ENCODE measurements at places on chromosomes 7 and 10.

DNA sequence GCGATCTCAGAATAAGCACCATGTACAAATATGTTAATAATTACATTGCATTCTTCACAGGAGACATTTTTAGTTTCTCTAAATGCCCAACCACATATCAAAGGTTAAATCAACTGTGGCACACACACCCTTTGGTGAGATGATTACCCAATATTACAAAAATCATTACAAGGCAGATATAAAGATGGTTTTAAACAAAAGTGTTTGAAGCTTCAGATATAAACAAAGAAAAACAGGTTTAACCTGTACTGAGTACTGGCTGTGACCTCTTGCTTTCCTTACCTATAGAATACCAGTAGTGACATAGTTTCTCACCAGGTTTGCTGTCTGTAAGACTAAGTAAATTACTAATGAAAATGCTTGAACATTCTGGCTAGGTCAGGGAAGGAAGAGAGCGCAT, 360.0 kb upstream of the IGFBP3 start:
- no peak for ATAC-seq

DNA sequence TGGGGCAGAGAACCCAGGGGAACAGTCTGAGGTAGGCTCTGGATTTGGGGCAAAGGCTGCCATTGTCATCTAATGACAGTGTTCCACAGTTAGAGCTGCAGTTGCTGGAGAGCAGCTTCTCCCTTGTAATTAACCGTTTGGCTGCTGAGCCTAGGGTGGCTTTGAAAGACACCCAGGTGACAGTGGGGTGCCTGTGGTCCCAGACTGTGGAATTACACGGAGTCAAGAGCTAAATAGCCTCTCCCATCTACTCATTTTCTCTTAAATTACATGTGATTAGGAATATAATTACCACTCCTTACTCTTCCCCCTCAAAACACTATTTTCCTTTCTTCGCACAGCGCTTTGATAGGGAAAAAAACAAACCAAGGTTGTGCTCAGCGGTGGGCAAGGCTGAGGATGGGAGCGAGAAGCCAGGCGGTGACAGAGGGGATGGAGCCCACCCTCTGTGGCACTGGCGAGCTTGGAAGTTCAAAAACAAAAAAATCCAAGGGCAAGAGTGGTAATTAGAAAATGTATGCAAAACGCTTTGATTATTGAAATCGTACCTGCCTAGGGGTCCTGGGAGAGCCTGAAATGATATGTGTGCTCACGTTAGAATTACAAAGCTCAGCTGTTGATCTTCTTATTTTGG, 44.1 kb downstream of the BAMBI start:
- ATAC-seq: no peak

DNA sequence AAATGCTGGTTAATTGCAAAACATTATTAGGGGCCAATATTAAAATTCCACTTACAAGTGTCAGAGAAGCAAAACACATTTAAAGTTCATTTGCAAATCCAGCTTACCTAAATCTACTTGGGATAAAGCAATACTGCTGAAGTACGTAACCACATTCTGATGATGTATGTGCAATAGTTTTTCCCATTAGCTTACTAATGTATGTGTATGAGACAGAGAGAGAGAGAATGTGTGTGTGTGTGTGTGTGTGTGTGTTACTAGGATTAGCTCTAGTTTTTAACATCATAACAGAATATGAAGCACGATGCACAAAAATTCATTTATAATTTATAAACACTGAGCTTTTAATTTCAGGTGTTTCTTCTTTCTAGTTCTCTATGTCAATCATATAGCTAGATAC, 1074.2 kb upstream of the C7orf33 start:
- no peak for ATAC-seq

DNA sequence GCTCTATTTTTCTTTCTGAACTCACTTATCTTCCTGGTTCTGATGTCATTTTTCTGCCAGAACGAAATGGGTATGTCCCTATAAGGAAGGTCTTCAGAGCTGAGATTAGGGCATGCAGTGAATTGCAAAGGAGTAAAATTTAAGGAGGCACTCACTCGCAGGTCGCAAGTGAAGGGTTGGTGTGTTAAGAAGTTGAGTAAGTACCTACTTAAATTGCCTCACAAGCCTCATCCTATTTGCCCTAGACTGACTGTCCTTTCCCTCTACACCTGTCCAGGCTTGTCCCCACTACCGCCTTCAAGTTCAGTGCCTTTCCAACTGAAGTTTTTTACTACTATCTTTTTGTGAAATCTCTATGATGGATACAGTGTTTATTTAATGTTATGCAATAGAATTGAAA, 191.5 kb downstream of the AHR start:
- no peak for ATAC-seq

DNA sequence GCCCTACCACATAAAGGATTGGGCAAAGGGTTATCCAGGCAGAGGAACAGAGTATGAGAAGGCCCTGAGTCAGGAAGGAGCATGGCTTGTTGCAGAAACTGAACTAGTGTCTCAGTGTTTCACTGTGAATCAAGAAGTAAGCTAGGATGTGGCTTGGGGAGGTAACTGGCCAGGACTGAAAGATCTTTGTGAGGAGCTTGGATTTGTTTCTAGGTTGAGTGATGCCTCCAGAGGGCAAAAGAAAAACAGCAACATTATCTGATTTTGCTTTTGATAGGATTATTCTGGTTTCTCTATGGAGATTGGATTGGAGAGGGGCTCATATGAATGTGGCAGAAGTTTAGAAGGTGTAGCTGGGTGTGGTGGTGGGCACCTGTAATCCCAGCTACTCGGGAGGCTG, 137.9 kb upstream of the HDAC9 start:
- ATAC-seq: peak; percentile 36

- ATAC-seq: no peak
Measured at GRCh38 chr7:12703881-12704280, 16.4 kb downstream of the ARL4A start.

DNA sequence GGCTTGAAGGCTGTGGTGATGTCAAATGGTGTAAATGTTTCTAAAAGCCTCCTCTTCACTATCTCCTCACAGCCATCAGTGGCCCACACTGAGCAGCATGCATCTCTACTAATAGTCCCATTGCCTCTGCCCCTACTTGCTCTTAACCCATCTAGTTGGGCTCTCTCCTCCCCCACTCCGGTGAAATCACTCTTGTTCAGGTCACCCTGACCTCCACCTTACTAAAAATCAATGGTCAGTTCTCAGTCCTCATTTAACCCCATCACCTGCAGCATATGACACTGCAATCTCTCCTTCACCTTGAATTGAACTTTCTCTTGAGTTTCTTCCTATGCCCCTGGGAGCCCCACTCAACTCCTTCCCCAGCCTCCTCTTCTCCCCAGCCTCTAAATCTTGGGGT, 355.1 kb upstream of the AOAH start:
- no peak for ATAC-seq

DNA sequence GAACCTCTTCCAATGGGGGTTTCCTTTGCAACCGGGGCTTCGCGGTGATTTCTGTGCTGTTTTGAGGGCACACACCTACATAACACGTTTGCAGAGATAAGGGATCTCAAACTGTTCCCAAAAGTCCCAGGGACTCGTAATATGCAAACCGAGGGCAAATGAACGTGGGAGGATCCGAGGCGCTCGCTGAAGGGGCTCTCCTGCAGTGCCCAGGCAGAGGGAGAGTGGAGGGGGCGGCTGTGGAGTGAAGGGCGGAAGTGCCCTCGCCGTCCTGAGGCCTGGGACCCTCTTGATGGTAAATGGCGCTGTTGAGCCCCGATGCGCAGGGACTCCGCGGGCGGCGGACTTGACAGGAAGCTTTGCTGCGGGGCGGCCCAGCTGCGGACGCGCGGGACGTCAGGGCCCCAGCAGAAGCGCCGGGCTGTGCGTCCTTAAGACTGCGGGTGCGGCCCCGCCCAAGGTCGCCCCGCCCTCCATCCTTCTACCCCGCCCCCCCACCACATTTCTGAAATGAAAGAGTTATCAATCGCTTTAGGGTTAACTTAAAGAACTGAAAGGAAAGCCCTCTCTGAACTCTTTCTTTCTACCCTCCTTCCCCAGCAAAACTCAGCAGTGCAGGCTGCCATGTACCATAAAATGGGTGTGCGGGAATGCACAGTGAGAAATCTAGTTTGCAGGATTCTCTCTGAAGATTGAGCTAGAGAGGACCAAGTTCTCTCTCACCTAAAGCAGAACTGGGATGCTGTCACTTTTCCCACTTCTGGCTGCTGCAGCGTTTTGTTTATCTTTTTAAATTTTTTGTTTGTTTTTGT, 151.8 kb upstream of the YAE1 start:
- ATAC-seq: peak; percentile 91

DNA sequence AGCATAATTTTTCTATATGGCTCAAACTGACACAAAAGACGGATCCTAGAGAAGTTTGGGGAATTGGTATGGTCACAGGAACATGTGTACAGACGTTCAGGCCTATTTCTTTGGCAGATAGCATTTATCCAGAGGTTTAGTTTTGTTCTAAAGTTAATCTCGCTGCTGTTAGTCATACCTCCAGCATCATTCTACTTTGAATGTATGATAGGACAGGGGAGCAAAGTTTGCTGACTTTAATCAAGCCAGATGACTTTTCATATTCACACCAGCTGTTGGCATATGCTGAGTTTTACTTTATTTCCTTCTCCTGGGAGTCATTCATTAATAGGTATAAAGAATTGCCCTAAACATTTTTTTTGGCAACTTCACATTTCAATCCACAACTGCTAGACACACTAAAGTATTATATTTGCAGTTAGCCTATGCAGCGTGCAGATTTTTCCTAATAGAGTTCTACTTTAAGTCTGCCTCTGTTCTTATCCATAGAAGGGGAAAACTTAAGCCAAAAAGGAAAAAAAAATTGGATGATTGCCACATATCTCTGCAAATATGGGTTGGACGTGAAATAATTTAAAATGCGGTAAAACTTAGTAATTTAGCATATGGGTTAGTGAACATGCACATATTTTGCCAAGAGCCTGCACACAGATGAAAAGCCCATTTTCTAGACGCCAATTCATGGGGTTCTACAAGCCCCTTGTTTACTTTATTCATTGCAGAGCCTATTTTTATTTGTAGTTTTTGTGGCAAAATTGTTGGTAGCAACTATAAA, 213.1 kb downstream of the C7orf25 start:
- ATAC-seq: no peak

DNA sequence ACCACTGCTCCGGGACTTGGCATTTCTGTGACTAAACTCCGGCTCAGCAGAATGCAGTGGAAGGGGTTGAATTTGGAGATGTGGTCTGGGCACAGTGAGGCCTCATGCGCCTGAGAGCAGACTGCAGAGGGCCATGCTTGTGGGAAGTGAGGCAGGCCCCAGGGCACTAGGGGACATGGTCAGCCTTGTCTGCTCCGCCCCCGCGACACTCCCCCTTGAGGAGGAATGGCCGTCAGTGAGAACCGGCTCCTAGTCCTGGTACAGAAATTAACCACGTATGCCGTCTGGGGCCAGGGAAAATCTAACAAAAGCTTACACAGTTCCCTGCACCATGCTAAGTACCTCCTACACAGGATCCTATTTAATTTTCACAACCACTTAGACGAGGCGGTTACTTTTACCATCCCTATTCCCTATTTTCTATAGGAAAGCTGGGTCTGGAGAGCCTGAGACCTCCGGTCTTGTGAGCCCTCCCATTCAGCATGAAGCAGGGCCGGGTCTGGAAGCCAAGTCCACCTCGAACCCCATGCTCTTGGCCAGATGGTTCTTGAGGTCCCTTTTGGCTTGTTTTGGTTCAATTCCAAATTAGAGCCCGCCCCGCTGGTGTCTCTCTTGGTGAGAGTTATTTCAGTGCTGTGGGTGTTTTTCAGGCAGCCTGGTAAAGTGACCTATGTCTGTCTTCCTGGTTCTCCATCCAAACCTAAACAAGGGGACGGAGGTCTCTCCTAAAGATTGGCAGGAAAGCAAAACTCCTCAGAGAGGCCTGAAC, 87.7 kb upstream of the PITRM1 start:
- ATAC-seq: no peak

DNA sequence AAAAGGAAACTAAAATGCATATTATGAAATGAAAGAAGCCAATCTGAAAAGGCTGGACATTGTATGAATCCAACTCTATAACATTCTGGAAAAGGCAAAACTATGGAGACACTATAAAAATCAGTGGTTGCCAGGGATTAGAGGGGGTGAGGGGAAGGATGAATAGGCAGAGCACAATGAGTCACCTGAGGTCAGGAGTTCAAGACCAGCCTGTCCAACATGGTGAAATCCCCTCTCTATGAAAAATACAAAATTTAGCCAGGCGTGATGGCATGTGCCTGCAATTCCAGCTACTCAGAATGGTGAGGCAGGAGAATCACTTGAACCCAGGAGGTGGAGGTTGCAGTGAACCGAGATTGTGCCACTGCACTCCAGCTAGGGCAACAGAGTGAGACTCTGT, 324.8 kb upstream of the PHYHIPL start:
- ATAC-seq: no peak

GRCh38 chr10:102931643-102932042, 13.5 kb downstream of the CNNM2 start:
- ATAC-seq: no peak

DNA sequence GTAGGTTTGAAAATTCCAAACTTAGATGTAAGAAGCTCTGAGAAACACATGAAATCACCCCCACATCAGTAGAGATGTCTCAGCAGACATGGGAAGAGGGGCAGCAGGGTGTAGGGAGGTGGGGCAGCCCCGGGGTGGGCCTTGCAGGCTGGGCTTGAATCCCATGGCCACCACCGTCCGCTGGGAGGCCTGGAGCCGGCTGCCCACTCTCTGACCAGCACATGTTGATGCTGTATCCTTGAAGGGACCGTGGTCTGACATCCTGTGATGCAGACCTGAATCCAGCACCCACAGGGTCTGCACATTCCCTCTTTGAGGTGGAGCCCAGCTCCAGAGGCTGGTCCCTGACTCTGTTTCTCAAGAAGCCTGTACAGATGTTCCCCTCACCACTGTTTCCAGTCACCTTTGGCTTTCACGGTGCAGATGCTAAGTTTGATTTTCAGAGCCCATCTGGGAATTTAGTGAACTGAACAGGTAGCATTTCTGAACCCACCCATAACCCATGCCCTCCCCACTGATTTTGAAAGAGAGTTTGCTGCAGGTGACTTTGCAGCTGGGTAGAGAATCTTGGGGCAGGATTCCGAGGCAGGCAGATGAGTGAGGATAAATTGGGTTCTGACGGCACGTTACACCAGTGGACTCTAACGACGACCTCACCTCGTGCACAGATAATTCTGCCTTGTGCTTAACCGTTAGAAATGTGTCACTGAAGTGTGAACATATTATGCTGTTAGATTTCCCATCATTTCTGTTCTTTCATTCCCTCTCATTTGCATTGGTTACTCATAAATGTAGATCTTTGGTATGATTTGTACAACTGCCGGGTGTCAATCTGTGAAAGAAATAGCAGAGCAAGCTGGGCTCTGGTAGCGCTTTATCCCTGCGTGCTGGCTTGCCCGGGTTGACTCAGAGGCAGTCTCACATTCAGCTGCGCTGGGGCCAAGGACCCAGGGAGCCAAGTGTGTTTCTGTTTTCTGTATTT, 45.7 kb downstream of the IKZF1 start:
- peak; percentile 92 for ATAC-seq
